ENCODE measurements at places on chromosomes 3 and 15.

- DNase-seq = no peak
These were observed 363.6 kb downstream of the NR2F2 start for GRCh38 chr15:96693990-96694517.

DNA sequence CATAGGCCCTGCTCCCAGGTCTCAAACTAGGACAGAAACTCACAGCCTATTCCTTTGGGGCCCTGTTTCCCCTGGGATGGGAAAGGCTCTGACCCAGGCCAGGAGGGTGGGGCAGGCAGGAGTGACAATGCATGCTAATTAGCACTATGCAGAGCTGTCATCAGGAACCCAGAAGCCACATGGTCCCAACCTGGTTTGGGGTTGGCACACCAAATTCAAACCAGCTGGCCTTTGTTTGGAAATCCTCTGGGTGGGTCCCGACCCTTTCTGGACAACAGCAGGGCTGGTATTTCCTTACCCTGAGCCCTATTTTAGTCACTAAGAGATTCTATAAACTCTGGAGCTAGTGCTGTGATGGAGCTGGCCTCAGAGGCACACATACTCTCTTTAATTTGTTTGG is 166.2 kb downstream of the LRTM1 start:
- DNase-seq = no peak

DNA sequence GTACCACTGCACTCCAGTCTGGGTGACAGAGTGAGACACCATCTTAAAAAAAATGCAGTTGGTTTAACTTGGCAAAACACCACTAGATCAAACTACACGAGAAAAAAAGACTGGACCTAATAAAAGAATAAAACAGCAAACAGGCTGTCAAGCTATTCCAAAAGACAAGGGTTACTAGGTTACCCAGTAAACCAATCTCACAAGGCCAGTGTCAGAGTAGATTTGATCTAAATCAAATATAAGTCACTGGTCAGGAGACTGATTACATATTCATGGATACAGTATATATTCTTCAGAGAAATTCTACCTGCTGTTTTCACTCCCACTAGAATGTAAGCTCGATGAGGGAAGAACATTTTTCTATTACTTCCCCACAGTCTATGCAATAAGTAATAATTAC is 2.5 kb upstream of the GANC start:
- DNase-seq = no peak

GRCh38 chr15:42279234-42279723 is 6.0 kb upstream of the TMEM87A start:
- DNase-seq = no peak

DNA sequence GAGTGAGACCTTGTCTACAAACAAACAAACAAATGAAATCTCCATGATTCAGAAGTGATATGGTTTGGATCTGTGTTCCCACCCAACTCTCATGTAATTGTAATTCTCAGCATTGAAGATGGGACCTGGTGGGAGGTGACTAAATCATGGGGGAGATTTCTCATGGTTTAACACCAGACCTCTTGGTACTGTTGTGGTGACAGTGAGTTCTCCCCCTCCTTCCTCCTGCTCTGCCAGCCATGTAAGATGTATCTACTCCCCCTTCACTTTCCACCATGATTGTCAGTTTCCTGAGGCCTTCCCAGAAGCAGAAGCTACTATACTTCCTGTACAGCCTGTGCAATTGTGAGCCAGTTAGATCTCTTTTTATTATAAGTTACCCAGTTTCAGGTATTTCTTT is 438.4 kb upstream of the THBS1 start:
- DNase-seq = no peak

GRCh38 chr3:71951842-71952241 is 166.9 kb upstream of the PROK2 start:
- DNase-seq = no peak

DNA sequence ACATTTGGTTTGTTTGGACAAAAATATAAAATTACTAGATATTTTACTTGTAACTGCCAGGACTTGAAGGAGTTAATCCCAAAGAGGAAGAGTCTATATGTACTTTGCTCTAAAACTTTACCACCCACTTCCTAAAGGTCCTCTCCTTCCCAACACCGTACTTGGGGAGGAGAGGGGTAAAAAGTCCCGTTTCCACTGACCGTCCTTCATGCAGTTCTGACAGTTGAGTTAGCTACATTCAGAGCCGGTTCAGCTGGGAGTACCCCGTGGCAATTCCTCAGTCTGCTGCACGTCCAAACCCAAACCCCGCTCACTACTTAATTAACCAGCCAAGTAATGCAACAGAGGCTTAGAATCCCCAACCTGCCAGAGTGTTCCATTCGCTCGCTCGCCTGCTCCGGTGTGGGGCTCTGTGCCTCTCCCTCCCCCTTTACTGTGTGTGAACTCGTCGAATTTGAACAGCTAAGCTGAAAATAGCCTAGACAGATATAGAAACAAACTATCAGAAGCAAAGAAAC is 519.7 kb downstream of the FOXP1 start:
- DNase-seq = no peak

DNA sequence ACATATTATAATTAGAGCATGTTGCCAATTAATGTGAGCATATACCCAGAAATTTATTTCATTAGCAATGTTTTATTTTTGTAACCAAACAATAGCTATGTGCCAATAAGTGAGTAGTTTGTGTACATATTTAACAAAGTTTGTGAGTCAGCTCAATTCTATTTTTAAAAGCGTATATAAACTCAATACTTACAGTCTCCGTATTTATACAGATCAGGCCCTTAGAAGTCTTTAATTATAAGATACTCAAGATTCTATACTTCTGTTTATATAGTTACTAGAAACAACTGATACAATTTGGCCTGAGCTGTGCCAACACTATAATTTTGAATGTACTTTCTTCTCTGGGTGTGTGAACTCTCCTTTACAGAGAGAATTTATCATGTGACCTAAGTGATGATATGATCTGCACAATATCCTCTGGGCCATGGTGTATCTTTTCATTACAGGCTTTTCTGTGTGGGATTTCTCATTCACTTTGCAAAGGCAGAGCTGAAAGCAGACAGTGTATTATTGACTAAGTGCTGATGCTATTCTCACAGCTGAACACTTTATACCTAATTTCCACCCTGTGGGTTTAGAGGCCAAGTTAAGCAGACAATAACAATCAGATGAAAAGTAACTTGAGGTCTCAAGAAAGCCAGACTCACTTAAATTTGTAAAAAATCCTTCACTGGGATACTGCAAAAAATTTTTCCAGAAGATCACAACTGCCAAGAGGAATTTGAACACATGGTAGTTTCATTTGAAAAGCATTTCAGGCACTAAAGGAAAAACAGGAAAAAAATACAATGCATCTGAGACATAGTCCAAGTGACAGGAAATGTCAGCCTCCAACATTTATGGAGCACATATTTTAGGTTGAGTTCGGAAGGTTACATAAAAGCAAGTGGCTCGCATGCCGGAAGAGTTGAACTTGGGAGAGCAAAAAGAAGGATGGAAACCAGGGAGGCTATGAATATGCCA is 277.9 kb upstream of the SEMA6D start:
- no peak for DNase-seq

DNA sequence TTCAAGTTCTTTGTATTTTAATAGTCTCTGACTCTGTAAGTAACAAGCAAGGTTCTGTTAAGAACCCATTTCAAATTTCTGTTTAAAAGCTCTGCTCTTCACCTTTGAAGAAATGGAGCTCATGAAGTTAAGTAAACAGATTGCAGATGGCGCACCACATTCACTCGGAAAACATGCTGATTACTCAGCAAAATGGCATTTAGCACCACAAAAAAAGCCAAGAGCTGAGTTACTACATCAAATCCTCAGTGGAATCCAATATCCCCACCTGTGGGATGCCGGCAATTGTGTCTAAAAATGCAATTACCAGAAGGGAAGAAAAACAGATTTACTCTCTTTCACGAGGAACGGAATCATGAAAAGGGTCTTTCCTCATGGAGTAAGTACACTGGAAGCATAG is 758.0 kb downstream of the NTRK3 start:
- DNase-seq = no peak

DNA sequence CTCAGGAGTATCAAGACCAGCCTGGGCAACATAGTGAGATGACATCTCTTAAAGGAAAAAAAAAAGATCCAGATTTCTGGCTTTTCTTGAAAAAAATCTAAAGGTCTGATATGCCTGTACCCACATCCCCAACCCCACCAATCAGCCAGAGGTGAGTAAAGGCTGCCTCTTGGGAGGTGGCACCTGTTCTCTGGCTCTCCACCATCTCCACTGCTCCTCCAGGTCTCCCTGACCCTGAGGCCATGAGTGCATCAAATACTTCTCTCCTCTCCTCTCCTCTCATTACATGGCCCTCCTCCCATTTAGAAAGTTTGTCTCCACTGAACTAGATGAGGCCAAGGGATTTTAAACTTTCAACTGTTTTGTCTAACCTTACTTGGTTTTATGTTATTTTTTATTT is 5.2 kb downstream of the SIAH2 start:
- DNase-seq = no peak

- DNase-seq = no peak
These were observed 26.2 kb upstream of the RAF1 start for GRCh38 chr3:12689997-12690711.

DNA sequence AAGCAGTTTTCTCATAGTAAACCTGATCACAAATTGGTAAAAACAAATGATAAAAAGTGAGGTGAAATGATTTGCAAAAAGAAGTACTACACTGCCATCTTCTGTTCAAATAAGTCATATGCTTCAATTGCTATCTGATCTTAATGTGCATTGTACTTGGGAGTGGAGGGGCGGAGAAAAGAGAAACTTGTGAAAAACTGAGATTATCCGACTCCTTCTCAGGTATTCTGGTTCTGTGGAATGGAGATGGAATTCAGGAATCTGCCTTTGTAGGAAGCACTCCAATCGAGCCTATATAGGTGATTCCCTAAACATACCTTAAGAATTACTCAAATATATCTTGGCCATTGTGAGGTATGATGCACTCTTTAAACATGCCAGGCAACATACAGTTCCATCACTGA is 180.6 kb downstream of the CHL1 start:
- DNase-seq = no peak

Data from hematopoietic multipotent progenitor cell treated with erythropoietin and hydrocortisone succinate and interleukin-3 and kit ligand, for 15 days (in vitro differentiated cells).